Karpas-422 (cell line): ENCODE measurements at places on chromosomes 6 and 20.

- no peak for DNase-seq
These were observed 753 bp upstream of the PERP start for GRCh38 chr6:138107752-138108592.

DNA sequence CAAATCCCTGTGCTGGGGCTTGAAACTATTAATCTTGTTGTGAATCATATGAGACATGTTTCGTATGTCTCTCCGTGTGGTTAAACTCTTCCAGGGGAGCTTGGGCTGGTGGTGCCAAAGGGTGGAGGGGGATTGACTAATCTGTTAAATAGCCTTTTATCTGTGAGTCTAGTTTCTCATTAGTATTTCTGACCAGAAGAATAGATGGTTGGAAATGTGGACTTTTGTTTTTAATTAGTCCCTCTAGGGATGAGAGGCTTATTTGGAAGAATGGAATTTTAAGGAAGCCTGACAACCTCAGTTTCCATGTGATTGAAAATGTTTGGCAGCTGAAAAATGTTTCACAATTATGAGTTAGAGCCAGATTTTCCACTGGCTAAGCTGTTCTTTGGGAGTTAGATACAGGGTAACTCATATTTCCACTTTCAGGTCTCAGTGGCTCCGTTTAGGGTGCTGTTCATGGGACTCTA is 117.3 kb downstream of the BCKDHB start:
- no peak for DNase-seq

DNA sequence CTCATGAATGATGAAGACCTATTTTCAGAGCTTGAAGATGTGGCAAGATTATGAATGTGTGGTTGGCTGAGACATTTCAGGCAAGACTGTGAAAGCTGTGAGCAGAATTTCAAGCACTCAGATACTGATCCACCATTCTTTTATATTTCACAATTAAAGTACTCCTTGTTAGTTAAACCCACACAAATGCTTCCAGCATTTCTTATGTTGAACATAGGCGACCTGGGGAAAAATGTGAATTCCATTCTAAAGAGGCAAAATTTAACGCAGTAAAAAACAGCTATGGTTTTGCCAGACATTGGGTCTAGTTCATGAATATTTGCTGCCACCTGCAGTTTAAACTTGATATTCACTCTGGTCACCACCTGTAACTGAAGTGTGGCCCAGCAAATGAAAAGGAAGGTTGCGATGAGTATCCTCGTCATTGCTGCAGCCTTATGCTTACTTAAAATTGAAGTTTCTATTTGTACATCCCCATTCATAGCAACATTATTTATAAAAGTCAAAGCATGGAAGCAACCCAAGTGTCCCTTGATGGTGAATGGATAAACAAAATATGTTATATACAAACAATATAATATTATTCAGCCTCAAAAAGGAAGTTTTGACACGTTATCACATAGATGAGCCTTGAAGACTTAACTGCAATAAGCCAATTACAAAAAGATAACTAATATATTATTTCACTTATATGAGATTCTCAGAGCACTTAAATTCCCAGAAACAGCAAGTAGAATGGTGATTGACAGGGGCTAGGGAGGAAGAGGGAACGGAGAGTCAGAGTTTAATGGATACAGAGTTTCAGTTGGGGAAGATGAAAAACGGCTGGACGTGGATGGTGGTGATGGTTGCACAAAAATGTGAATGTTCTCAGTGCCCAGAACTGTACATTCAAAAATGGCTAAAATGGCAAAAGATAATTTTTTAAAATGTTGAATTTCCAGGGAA is 32.4 kb upstream of the FAM184A start:
- peak; percentile 85 for DNase-seq

- DNase-seq: peak; percentile 66
These were observed 904.5 kb upstream of the EPHA7 start for GRCh38 chr6:94323853-94324252.

DNA sequence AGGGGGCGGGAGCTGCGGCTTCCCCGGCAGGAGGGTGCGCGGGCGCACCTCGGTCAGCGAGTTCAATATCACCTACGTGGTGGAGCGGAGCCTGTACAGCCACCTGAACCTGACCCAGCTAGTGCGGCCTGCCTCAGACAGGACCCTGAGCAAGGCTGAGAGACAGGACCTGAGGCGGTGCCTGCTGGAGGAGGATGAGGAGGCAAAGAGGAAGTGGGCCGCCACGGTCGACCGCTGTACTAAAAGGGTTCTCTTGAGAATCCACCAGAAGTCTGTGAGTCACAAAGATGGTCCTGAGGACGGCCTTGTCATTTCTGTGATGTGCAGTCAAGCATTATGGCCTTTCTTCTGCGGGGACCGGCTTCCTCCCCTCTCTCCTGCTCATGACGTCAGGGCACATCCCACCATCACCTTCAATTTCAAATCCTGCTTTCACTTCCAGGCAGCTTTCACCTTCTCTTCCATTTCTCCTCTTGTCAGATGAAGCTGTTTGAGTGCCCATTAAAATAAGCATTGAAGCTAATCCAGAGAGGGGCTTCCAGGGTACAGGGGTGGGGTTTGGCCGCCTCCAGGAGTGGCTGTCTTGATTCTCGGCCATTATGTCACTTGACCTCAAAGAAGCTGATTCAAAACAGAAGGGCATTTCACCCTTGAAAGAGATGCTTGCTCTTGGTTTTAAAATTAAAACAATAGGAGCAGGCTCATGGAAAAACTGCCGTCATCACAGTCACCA is 177.6 kb downstream of the SASH1 start:
- DNase-seq: peak; percentile 96

DNA sequence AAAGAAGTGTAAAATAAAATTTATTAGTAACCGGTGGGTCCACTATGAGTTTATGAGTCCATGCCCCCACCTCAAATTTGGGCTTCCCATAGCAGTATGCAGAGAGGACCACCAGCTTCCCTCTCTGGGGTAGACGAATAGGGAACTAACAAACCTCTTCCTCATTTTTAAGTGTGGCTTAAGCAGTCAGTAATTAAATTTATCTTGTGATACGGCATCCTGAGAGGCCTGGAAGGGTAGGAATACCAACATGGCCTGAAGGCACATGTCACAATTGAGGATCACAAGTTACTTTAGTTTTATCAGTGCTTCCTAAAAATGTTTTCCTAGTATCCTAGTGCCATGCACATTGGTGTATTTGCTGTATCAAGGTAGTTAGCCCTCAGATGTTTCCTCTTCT is 239.9 kb downstream of the HIVEP2 start:
- no peak for DNase-seq
